ENCODE measurements at places on chromosomes 4 and X.

DNA sequence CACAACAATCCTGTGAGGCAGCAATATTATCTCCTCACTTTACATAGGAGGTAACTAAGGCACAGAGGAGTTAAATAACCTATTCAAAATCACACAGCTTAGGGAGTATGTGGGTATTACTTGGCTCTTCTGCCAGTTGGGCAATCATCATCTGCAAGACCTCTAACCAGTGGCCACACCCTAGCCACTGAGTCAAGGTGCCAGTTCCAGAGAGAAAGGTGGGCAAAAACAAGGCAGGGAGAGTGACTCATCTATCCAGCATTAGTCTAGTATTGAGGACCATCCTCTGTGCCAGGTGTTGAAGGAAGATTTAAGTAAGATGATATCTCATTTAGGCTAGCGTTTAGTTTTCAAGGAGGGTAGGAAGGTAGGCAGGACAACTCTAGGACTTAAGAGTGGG lies 113.9 kb upstream of the EOLA2 start:
- DNase-seq, result no peak

DNA sequence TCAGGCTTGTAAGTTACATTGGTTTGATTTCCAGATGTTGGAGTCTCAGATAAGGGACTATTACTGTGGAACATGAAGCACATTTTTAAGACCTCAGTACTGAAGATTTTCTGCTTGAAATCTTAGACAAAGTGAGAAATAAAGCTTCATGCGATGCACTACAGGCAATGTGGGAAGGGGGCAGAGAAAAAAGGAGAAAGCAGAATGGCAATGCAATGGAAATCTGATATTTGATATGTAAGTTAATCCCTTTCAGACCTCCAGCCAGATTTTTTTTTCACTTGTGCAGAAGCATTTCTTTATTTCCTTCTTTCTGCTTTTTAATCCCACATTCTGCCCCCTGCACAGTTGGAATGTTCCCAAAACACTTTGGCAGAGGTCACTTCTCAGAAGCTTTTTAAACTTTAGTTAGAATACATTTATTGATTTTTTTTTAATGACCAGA lies 174.3 kb downstream of the ADGRL3 start:
- DNase-seq, result no peak

DNA sequence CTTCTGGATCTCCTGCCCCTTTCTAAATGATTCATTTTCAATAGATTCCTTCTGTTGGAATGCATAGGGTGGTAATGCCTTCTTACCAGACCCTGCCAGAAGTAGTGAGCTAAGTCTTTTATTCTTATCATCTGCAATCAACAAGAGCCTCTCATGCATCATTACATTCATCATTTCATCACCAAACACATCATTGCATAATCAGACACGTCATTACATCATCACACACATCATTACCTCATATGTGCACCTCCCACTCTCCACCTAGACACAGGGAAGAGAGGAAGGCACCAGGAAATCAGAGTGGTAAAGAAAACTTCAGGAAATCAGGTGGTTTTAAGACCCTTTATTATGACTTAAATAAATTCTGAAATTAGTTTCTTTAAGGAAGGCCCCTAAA lies 45.0 kb downstream of the VCX2 start:
- no peak for DNase-seq

- DNase-seq, result no peak
Observed at GRCh38 chr4:105061136-105061696, 85.5 kb upstream of the TET2 start.

GRCh38 chr4:176185051-176185450 lies 10.3 kb downstream of the SPATA4 start:
- no peak for DNase-seq

DNA sequence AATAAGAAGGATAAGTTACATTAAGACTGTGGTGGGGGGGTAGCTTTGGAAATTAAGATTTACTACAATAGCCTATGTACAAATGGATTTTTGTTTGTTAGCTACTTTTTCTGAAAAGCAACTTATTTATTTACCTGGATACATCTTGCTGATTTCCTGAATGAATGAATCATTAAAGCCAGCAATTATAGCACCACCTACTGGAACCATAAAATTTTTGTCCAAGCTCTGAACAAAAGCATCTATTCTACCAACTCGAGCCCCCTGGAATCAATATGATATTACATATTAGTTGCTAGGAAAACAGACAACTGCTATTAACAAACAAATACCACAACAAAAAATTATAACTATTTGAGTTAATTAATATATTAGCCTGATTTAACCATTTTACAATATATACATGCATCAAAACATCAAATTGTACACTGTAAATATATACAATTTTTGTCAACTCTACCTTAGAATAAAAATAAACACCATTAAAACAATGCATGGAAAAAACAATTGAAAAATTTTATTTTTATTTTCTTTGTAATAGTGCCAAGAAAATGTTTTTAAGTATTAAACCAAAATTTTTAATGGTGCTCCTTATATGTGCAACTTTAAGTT lies 15.3 kb downstream of the SEPSECS start:
- DNase-seq, result no peak

DNA sequence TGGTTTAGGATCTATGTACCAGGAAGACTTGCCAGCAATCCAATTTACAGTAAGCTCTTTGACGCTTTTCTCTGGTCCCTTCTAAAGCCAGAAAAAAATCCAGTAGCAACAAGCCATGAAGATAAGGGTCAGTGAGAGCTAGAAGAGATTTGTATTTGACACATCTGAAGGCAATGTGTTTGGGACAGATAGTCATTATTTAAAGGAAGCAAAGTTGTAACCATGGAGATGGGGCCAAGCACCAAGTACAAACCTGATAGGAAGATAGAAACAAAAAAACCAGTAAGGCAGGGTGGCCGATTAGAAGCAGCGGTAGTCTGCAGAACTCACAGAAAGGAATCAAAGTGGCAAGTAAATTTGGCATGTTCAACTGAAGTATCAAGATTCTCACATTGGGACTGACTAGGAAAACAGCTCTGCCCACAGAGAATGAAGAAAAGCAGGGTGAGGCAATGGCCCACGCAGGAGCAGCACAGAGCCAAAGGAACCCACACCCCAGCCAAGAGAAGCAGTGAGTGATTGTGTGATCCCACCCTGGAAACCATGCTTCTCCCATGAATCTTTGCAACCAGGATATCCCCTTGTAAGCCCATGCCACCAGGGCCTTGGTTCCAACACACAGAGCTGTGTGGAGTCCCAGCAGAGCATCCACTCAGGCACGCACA lies 12.9 kb upstream of the C4orf54 start:
- no peak for DNase-seq

- no peak for DNase-seq
Observed at GRCh38 chr4:101187841-101188240, 159.5 kb downstream of the PPP3CA start.

GRCh38 chr4:139645458-139645857 lies 20.2 kb upstream of the MGST2 start:
- no peak for DNase-seq

- DNase-seq, result no peak
Observed at GRCh38 chr4:1360423-1361283, 13.6 kb downstream of the UVSSA start.

DNA sequence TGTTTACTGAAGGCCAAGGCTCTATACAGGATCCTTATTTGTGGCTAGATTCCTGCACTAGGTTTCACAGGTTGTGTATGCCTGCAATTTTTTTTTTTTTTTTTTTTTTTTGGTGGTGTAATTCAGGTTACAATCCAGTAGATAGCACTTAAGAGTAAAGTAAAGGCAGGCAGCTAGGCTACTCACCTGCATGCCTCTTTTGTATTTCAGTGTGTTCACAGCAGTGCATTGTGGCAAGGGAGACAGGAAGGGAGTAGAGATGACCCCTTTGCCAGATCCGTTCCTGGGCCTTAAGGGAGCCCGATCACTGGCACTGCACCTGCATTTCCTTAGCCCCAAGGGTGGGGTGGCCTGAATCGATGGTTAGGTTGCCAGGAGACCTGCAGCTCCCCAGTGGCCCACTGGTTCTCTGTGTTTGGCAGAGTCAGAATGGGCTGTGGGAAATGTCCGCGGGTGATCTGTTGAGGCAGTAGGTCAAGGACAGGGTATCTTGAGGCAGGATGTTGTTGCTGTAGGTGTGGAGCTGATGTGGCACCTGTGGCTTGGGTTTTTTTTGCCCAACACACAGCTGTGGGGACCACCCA lies 374.9 kb upstream of the AADAT start:
- DNase-seq, result no peak

DNA sequence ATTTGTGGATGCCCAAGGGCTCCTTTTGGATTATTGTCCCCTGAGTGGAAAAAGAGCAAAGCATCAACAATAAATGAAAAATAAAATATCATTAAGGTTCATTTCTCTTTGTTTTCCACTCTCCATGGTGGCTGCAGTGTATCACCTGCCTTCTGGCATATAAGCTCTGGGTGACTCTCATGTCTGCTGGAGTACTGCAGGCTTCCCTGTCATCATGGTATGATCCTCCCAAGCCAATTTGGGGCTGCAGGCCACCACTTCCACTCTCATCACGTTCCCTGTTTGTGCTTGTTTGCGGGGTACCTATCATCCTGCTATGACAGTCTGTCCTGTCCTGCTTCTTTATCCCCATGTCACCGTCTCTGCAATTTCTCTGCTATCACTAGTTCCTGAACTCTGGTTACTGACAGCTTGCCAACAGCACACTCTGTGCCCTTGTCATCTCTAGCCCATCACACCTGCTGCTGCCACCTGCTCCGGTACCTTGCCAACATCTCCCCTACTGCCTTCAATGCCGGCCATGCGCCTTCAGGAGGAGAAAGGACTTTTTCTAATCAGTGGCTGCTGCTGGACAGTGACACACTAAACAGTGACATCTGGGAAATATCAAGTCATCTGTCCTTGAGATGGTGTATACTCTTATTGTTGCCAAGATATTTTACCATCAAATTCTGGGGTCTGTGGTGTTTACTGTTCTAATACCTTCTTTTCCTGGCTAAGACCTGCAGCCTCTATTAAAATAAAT lies 23.0 kb upstream of the FGF5 start:
- DNase-seq, result peak; percentile 71

GRCh38 chr4:626201-627091 lies 1.1 kb downstream of the PDE6B start:
- DNase-seq, result no peak

DNA sequence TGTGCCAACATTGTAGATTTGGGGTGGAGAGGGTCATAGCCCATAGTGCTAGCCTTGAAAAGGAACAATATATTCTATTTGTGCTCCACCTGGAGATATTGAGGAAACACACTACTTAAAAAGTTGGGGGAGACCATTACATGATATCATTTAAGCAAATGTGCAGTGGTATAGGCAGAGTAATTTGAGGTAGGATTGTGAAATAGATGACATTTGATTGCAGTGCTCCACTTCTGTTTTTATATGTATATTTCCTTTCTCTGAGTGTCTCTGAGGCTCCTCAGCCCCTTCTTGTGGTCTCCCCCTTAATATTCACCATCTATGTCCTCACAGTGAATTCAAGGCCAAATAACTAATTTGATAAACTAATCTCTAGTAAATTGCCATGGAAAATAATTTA lies 85.6 kb upstream of the NMU start:
- no peak for DNase-seq

Measured in NCI-H1105 (cell line).